Endothelial cell of coronary artery (primary cell): ENCODE measurements at places on chromosomes 5 and 9. TPM values are rescaled to one million over a fixed set of nuclear protein-coding genes. Genes with fewer than 3 reads are reported as not detected.

The CAVIN4 gene
- total RNA-seq = 1.6 and 2.0 TPM in 2 replicates

The DNAJC21 gene
- 29.1 and 42.0 TPM in 2 replicates for total RNA-seq

The MLANA gene
- total RNA-seq = not detected in 2 replicates

The MARVELD2 gene
- 1.7 and 2.1 TPM in 2 replicates for total RNA-seq

The HTR1A gene
- 0.09 TPM in 1 of 2 replicates, not detected in the other for total RNA-seq

The SPIN1 gene
- total RNA-seq = 42.4 and 50.4 TPM in 2 replicates

The KCNT1 gene
- under 0.01 and 0.09 TPM in 2 replicates for total RNA-seq

The MAMDC2 gene
- 3.0 and 10.2 TPM in 2 replicates for total RNA-seq

The PCSK1 gene
- total RNA-seq = 0.75 and 2.2 TPM in 2 replicates

The PIP5K1B gene
- under 0.01 TPM in 1 of 2 replicates, not detected in the other for total RNA-seq
